Activated CD8-positive, alpha-beta T cell treated with anti-CD3 and anti-CD28 coated beads for 36 hours (primary cell): ENCODE measurements at places on chromosomes 3 and 15.

- peak; percentile 41 for DNase-seq
These were observed 149.1 kb upstream of the CD96 start for GRCh38 chr3:111392894-111393398.

GRCh38 chr3:68186733-68187132, 532.3 kb upstream of the SUCLG2 start:
- DNase-seq: no peak

DNA sequence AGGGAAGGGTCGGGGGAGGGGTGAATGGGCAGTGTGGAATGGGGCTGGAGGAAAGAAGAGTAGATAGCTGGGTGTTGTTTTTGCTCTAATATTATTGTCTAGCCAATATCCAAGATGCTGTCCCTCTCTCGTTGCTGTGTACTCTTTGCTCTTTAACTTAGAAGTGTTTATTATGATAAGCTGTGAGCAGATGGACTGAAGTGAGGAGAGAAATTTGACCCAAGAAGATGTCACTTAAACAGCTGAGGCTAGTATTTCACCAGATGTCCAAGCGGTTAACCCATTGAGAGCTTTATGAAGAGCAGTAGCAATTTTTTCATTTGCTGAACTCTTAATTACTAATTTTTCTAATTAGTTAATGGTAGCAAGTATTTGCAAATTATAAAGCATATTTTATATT, 212.2 kb upstream of the TP63 start:
- no peak for DNase-seq

DNA sequence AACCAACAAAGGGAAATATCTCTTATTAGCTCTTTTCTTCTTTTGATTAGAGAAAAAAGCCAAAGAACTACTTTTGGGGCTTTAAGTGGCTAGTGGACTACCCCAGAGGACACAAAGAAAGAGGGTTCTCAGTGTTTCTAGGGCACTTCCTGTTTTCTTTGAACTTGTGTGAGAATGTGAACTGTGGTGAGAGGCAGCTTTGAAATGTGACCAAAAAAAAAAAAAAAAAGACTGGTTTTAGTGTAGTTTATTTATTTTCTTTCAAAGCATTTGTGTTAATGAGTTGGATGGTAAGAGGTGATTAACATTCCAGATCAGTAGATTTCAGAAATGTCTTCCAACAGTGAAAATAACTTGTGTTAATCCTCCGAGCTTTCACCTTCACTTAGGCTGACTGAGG, 32.4 kb downstream of the SELENOT start:
- DNase-seq: no peak

DNA sequence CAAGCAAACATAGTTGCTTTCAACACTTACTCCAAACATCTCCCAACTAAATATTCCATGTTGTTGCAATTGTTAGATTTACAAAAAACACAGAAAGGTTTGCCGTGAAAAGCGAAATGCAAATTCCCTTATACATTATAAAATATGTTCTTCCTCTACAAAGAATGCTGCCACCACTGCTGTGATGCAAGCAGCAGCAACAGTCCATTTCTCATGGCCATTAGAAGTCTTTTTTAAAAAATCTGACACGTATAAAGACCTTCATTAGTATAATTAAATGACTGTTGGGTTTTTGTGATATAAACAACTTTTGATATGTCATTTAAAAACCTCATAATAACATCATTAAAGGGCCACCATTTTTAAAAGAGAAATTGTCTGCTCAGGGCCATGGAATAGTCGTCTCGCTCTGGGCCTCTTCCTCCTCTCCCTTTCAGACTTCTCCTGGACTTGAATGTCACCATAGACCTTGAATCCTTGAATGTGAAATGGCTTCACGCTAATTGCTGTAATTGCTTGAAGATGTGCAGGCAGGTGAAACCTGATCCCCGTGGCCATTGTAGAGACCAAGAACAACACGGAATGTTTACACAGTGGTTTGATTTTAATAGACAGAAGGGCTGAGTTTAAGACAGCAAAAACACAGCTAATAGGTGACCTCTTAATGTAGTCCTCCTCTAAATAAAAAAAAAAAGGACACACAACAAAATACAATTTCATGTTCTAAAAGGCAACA, 450.4 kb downstream of the FOXP1 start:
- DNase-seq: no peak

DNA sequence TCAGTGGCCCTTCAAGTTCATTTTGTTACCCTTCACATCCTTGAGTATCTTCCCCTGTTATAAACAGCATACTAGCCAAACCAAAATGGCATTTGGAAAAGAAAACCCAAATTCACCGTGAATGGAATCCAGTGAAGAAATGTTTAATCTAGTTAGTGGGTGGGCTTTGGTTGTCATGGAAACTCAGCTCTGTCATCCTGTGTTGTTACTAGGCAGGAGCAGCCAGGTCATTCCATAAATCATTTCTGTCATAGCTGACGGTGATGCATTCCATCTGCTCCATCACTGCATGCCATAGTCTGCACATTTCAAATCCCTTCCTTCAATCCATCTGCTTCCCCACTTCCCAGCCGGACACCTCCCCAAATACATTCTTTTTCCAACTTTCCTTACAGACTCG, 140.4 kb upstream of the CGNL1 start:
- DNase-seq: no peak

DNA sequence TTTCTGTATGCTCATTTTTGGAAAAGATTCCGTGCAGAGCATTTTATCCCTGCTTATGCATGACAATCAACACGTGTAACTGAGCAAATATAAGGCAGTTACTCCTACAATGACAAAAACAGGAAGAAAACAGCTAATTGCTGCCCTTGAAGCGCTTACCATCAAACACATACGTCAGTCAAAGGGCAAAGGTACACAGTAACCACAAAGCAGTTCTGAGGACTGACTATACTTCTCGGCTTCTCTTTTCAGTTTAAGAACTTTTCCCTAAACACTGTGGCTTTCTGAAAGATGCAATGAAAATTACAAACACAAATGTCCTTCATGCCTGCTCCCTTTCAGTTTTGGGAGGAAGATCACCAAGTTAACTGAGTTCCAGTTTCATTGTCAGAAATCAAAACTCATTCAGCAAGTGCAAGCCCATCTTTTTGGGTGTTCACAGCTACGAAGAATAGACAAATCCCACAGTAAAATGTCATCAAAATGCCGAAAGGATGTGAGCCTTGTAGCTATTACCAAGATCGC, 602.8 kb downstream of the FOXP1 start:
- DNase-seq: peak; percentile 30

GRCh38 chr15:37837276-37837675, 97.2 kb upstream of the TMCO5A start:
- no peak for DNase-seq

DNA sequence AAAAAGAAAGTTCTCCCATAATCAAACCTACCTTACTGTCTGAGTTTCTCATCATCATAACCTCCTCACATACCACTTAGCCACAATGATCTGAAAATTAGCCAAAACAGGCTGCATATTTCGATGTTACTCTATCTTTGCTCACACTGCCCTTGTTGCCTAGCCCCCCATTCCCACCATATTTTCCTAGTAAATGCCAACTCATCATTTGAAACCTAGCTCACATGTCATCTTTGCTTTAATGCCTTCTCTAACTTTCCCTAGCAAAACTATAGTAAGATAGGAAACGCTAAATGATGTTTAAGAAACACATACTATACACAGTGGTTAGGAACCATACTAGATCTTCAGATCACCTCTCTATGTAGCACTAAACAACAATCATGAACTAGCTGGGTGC, 64.9 kb downstream of the INO80 start:
- DNase-seq: no peak
